Brain microvascular endothelial cell (primary cell): ENCODE measurements at places on chromosomes 7 and 10.

GRCh38 chr7:101553018-101553770 lies 75.9 kb downstream of the MYL10 start:
- DNase-seq: no peak

- DNase-seq: no peak
Measured at GRCh38 chr10:87658321-87658795, 1.3 kb upstream of the PAPSS2 start.

DNA sequence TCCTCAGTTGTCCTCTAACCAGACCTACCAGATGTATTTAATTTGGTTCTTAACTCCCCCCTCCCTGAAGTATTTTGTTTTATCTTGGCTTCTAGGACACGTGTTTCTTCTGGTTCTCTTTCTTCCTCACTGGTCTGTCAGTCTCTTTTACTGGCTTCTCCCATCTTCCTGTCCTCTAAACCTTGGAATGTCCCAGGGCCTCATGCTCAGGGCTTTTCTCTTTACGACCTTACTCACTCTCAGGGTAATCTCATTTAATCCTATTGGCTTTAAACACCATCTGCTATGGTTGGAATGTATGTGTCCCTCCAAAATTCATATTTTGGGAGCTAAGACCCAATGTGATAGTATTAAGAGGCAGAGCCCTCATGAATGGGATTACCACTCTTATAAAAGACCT lies 418.2 kb upstream of the PODXL start:
- no peak for DNase-seq

GRCh38 chr7:110750931-110751605 lies 339.9 kb upstream of the LRRN3 start:
- no peak for DNase-seq

GRCh38 chr7:83658126-83658525 lies 9.2 kb upstream of the SEMA3E start:
- DNase-seq: no peak

DNA sequence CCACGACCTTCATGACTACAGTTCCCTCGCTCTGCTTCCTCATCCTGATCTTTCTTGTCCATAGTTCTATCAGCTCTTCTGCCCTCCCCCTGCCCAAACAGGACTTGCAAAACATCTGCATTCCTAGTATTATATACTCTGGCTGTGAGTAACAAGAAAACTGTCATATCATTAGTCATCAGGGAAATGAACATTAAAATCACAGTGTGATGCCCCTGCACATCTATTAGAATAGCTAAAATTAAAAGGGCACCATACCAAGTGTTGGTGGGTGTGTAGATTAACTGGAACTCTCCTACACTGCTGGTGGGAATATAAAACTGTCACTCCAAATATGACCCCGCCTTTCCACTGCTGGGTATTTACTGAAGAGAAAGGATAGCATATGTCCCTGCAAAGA lies 141.8 kb downstream of the C7orf25 start:
- DNase-seq: peak; percentile 4

DNA sequence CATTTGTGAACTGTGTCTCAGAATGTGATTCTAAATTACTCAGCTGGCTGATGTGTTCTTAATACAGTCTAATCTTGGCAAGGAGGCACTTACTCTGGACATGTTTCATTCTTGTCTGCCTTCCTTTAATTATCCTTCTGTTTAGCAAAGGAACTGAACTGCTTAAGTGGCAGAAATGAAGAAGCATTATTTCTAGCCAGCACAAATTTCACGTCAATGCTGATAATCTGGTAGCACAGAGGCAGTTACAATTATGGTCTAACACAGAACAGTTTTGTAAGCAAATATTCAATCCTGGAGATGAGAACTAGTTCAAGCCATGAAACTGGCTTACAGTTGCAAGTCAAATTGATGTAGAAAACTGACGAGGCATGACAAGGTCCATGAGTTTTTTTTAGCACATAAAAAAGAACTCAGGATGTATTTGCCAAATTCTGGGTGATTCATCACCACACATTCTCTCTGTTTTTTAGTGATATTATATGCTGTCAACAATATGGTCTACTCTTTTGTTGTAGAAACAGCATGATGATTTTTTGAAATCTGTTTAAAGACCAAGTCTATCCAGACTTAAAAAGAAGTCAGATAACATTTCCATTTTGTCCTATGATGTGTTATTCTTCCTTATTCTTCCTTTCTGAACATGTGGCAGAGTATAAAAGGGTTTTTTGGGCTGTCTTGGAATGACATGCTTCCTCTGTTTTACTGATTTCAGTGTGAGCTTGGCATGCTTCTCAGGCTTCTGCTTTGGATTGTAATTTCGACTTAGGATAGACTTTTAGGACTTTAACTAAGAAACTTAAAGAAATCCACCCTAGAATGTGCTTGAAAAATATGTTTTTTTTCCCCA lies 154.8 kb downstream of the DNAJB9 start:
- no peak for DNase-seq

DNA sequence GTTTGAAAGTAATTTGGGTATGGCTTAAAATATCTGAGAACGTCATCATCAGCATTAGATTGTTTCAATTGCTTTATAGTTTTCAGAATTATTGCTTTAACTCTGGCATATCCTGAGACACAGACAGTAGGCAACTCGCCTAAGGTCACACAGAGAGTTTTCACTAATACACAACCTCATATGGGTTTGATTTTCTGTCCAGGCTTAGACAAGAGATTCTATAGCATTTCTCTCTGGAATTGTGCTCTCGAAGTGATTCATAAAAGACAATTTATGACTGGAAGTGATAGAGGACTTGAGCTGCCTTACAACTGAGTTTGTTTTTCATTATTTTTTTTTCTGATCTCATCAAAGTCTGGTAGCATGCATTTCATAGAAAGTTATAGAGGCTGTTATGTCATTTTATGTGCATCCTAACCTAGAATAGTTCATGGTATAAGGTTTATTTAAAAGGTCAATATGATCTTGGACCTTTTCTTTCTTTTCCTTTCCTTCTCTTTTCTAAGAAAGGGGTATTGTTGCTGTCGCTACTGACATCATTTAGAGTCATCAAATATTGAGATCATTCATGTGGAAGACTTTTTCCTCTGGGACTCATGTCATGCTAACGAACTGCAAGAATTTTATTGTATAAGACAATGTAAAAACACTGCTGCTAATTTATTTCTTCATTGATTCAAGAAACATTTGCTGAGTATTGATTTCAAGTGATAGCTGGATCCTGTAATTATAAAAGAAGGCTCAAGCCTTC lies 278.2 kb downstream of the PLXDC2 start:
- no peak for DNase-seq

DNA sequence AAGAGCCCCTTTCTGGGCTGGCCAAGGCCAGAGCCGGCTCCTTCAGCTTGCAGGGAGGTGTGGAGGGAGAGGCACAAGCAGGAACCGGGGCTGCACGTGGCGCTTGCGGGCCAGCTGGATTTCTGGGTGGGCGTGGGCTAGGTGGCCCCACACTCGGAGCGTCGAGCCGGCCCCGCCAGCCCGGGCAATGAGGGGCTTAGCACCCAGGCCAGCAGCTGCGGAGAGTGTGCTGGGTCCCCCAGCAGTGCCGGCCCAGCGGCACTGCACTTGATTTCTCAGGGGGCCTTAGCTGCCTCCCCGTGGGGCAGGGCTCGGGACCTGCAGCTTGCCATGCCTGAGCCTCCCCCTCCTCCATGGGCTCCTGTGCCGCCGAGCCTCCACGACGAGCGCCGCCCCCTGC lies 48.1 kb downstream of the SH2D4B start:
- no peak for DNase-seq

DNA sequence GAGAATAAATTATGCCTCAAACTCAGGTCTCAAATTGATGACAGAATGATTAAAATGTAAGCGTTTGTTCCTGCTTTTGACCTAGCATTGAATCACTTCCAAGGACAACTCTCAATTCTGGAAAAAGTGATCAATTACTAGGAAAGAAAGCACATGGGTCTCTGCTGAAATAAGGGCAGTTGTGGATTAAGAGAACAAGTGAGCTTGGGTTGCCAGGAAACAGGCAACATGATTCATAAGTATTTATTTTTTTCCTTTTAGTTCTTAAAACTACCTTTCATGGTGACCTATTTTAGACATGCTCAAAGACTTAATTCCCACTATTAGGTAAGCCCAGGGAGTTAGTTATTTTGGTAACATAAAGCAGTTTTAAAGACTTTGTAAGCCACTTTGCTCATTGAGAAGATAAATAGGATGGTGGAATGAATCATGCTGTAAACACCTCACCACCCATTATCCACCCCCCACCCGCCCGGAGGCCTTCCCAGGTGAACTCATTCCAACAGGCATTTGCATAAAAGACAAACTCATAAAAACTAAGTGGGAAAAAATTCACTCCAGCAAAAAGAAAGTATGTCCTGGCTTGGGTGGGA lies 728.3 kb downstream of the SORCS1 start:
- DNase-seq: no peak

GRCh38 chr7:47689558-47689957 lies 107.6 kb upstream of the TNS3 start:
- no peak for DNase-seq

DNA sequence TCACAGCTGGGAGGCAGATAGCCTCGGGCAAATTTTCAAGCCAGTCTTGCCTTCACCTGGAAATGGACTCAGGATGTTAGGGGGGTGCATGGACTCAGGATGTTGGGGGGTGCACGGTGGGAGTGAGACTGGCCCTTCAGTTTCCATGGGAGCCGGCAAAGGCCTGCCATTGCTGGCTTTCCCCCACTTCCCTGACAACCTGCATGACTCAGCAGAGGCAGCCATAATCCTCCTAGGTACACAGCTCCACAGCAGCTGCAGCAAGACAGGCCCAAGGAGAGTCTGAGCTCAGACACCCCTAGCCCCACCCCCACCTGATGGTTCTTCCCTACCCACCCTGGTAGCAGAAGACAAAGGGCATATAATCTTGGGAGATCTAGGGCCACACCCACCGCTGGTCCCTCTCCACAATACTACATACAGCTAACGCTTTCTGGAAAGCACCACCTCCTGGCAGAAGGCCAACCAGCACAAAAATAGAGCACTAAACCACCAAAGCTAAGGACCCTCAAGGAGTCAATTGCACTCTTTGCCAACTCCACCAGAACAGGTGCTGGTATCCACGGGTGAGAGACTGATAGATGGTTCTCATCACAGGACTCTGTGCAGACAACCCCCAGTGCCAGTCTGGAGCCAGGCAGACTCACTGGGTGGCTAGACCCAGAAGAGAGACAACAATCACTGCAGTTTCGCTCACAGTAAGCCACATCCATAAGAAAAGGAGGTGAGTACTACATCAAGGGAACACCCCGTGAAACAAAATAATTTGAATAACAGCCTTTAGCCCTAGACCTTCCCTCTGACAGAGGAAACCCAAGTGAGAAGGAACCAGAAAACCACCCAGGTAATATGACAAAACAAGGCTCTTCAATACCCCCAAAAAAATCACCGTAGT lies 18.3 kb downstream of the C7orf25 start:
- no peak for DNase-seq

- no peak for DNase-seq
Measured at GRCh38 chr7:52715701-52716100, 319.7 kb upstream of the POM121L12 start.

GRCh38 chr7:42730586-42730985 lies 181.3 kb downstream of the C7orf25 start:
- no peak for DNase-seq

DNA sequence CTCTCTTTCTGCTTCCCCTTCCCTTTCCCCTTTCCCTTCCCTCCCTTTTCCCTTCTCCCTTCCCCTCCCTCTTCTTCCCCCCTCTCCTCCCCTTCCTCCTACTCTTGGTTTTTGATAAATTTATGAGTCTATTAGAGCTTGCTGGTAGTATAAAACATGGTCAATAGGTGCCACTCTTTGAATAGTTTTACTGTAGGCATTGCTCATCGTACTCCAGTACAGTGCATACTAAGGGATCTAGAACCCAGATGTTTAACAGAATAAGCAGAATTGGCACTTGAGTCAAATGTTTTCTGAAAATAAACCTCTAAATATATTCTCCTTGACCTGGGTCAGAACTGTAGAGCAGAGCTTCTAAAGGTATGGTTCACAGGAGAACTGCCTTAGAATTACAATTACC lies 126.7 kb downstream of the SORCS3 start:
- DNase-seq: no peak

GRCh38 chr7:75559976-75560365 lies 67.9 kb downstream of the SPDYE5 start:
- no peak for DNase-seq

GRCh38 chr7:142562688-142563087 lies 186.6 kb upstream of the PRSS1 start:
- no peak for DNase-seq

- DNase-seq: no peak
Measured at GRCh38 chr10:131920693-131921092, 19.9 kb downstream of the PPP2R2D start.

DNA sequence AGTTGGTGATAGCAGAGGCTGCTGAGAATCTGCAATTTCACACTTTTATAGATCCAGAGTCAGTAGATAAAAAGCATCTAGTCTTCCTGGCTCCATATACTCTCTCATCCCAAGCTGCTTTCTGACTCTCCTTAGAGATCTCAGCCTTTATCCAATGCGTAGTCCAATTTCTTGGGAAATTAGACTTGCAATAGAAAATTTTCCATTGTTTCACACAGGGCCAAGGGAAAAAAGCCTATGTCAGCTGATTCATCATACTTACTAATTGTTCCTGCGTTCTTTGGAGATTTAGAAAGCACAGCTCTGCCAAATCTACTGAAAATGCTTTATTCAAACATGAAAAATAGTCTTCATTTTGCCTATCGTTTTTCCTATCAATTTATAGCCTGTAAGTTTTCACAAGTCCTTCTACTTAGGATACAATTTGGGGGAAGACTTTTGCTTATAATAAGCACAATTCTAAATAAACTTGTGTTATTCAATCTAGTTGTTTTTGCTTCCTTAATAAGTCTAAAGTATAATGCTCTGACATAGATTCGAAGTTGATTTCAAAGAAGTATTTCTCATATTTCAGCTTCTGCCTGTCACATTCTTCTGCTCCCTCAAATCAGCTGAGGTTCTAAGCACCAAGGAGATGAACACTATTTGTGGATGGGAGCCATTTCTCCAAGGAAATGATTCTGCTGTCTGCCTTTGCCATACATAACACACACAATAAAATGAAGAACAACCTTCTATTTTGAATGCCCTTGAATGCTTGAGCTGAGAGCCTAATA lies 165.4 kb downstream of the ADAM12 start:
- DNase-seq: no peak

DNA sequence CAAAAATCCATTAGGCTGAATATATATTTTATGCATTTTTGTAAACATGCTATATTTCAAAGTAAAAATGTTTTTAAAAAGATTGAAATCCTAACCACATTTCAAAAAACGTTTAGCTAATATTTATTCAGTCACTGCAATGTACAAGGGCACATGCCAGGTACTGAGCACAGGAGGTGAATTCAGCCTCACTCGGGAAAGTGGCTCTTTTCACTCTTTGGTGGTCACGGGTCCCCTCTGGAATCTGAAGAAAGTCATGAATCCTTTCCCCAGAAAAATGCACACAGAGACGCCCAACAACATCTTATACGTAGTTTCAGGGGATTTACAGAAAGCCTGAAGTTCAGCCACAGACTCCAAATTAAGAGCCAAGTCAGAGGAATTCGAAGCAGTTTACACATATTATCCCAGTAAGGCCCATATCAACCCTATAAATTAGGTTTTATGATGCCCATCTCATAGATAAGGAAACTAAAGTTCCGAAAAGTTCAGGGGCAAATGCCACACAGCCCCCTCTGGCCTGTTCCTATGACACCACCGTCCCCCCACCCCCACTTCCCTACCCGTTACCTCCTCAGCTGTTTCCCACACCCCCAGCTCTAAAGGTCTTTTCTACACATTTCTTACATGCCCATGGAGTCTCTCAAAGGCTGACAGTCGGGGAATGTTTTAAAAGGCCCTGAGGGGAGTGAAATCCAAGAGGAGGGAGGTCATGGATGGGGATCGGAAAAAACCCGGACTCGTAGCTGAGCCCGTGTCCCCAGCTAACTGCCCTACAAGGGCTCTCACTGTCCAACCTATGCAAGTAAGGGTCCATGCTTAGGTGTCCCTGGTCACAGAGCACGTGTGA lies 9.6 kb upstream of the SVOPL start:
- no peak for DNase-seq
